ENCODE measurements at places on chromosomes 2 and 18.
A peak's percentile ranks its signal among the peaks of the same experiment; 100 is the strongest.

GRCh38 chr18:66999003-66999402, 395.1 kb upstream of the CDH19 start:
- no peak for DNase-seq

DNA sequence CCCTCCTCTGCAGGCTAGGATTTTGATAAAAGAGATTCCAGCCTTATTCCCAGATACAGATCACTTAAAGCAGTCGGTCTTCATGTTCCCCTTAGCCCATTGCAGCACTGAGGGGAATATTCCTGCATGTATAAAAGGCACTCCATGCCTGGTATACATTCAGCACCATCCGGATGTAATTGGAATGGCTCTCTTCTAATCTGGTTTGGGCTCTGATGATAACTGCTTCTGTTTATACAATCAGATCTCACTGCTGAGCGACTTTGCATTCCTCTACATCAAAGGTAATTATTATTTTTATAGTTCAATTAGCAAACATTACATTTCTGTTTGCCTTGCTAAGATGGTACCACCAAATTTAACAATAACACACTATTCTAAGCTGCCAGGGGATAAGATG, 746.9 kb upstream of the CELF4 start:
- DNase-seq: no peak

GRCh38 chr18:21366896-21367295, 124.9 kb downstream of the GREB1L start:
- DNase-seq: no peak

- no peak for DNase-seq
Observed at GRCh38 chr2:26674002-26674751, 18.3 kb upstream of the KCNK3 start.

GRCh38 chr18:58337285-58337684, 291.6 kb downstream of the ALPK2 start:
- DNase-seq: no peak

DNA sequence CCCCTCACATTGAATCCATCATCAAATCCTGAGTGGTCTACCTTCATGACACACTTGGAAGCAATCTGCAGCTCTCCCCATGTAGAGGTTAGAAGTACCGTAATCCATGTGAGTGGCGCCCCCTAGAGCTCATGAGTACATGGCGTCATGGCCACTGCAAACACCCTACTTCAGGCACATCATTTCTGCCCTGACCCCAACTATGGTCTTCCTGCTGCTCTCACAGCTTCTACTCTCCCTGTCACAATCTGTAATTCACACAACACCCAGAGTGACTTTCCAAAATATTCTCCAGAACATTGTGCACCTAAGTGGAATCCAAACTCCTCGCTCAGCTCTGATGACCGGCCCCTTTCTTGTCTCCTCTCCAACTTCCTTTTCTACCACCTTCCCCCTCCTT, 141.9 kb downstream of the ANKRD44 start:
- peak; percentile 52 for DNase-seq

- no peak for DNase-seq
Observed at GRCh38 chr18:35376393-35376741, 770 bp downstream of the ZNF396 start.
